ENCODE measurements at places on chromosomes 1 and 21.

- no peak for DNase-seq
Observed at GRCh38 chr1:232164078-232164963, 465.6 kb downstream of the SIPA1L2 start.

- no peak for DNase-seq
Observed at GRCh38 chr1:28443550-28443949, 62.3 kb upstream of the RCC1 start.

- no peak for DNase-seq
Observed at GRCh38 chr21:39647476-39647875, 34.7 kb downstream of the B3GALT5 start.

DNA sequence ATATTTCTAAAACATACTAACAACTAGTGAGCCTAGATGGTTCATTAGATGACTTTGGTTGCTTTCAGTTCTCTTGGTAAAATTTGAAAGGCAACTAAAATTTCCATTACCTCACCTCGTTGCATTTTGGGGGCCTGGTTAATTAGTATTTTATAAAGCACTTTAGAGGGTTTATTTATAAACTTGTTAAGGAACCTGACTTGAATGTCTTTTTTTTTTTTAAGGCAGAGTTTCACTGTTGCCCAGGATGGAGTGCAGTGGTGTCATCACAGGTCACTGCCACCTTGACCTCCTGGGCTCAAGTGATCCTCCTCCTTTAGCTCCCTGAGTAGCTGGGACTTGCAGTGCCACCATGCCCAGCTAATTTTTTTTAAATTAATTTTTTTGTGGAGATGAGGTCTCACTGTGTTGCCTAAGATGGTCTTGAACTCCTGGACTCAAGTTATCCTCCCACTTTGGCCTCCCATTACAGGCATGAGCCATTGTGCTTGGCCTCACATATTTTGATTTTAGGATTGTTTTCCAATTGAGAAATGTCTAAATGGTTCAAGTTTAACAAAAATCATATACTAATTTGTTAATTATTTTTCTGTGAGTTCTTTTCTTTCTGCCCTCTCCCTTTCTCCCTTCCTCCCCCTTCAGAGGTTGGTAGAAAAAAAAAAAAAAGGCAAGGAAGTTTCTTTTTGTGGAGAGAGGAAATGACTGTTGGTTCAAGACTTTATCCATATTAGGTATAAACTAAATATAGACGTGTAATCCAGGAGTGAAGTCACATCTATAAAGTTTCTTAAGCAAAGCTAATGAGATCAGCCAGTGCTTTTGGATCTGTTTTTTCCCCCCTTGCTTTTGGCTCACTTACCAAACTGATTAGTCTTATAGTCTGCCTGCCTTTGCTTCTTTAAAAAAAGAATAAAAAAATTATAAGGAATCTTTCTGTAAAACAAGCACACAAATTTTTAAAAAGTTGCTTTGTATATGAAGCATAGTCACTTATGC lies 24.7 kb downstream of the CLIC4 start:
- DNase-seq, result no peak

DNA sequence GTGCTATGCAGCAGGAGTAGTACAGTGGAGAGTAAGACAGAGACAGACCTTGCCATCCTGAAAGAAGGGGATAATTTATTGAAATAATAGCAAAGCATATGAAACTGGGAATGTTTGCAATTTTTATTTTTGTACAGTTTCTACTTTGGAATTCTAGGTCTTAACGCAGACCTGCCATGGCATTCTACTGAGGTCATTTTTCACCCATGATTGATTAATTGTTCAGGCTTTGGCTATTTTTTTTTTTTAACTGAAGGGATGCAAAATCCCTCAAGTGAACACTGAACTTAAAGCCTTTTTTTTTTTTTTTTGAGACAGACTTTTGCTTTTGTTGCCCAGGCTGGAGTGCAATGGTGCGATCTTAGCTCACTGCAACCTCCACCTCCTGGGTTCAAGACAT lies 27.1 kb downstream of the MTF2 start:
- DNase-seq, result no peak

GRCh38 chr1:185170291-185170848 lies 13.4 kb downstream of the SWT1 start:
- peak; percentile 13 for DNase-seq

- no peak for DNase-seq
Observed at GRCh38 chr1:172723251-172723650, 64.3 kb downstream of the FASLG start.

- no peak for DNase-seq
Observed at GRCh38 chr21:44392185-44392584, 38.8 kb downstream of the TRPM2 start.

DNA sequence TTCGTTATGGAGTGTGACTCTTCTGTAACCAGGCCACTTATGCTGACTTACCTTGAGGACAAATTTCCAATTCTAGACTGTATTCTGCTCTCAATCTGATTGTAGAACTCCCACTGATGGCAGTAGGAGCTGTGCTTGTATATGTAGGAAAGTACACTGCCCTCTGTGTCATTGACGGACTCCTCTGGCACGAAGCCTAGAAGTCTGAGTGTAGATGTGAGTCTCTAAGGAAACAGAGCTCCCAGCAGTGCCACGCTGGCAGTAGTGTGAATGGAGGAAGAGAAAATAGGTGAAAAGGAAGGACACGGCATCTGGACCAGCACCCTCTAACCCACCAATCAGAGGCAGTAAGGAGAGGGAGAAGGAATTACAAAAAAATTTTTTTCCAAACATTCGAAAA lies 130.4 kb upstream of the ADGRL2 start:
- DNase-seq, result no peak

DNA sequence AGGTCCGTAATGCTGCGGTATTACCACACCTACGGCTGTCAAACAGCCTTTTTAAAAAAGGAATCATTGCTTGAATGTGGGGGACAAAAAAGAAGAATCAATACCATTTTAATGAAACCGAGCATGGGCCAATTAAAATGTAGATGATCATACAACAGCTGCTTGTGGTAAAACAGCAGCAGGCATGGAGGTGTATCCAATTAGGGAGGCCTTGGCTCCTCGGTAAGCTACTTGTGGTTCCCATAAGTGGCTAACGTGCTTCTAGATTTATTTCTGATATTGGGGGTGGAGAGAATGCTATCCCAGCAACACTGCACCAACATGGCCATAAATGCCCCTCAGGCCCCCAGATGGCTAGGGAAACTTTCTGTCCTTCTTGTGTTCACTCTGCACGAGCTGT lies 1.8 kb downstream of the PTPN14 start:
- no peak for DNase-seq

DNA sequence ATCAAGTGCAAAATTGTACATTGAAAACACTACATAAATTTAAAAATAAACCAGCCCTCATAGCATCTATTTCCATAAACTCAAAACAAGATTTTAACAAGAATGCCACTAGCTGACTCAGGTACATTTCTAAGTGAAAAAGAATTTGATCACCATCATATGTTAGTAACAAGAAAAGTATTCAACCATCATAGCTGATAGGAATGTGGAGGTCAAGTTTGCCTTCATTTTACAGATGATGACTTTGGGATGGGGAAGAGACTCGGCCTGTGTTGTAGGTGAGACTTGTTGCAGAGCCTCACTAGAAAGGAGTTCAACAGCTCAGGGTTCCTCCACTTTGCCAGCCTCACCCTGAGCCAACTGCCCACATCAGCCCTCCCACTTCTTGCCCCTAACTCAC lies 318.8 kb upstream of the FAM78B start:
- DNase-seq, result no peak

DNA sequence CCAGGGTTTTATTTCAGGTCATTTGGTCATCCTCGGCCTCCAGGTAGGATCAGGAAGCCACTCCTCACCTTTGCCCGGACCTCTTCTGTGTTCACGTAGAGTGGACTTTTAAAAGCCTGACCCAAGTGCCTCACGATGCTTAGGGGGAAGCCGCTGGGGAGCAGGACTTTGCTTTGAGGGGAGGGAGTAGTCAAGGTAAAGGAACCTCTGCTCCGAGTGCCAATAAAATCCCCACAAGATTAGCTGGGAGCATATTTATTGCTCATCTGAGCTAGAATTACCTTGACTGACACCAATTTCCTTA lies 603 bp upstream of the DHRS3 start:
- no peak for DNase-seq

DNA sequence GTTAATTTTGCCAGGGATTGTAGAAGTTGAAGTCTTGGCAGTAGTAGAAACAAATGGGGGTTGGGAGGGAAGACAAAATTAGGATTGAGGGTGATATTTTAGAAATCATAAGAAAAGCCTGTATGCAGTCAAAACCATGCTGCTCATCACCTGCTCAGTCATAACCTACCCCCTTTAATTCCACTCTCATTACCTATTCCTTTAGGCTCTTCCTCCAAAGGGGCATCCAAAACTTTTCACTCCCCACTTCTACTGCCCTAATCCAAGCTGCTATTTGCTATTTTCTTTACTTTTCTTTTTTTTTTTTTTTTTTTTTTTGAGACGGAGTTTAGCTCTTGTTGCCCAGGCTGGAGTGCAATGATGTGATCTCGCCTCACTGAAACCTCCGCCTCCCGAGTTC lies 11.5 kb downstream of the H3-3A start:
- DNase-seq, result no peak

DNA sequence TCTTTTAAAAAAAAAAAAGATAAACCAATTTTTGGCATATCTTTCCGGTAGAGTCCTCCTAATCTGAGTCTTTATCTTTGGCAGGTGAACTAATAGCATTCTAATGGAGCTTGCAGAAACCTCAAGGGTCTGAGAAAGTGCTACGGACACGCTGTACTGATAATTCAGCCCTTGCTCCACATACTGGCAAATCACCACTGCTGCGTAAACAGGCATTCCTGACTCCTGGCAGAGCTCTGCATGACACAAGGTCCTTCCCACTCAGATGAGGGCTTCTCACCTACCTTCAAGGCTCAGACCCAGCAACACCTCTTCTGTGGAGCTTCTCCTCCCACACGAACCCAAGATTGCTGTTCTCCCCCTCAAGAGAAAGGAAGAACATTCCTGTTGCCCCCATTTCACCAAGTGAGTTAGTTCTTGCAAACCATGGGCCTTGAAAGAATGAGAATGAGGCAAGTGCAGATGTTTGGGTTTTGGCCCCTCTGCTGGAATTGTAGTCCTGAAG lies 48.0 kb downstream of the LYST start:
- no peak for DNase-seq

- DNase-seq, result peak; percentile 56
Observed at GRCh38 chr1:6438047-6438525, 13.5 kb downstream of the ESPN start.

DNA sequence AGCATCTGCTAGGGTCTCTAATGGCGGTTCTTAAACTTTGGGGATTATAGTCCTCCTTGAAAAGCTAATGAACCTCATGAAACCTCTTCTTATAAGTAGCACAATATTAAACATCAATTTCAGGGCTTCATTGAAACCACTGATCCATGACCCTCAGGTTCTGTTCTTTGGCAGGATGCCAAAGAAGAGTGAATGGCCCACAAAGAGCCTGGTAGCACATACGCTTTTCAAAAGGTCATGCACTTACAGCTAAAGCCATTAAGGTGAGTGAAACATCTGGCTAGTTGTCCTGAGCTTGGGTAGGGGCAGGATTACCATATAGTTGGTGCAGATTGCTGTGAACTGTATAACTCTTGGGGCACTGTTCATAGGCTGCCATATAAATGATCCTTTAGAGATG lies 42.3 kb downstream of the MDM4 start:
- DNase-seq, result no peak

DNA sequence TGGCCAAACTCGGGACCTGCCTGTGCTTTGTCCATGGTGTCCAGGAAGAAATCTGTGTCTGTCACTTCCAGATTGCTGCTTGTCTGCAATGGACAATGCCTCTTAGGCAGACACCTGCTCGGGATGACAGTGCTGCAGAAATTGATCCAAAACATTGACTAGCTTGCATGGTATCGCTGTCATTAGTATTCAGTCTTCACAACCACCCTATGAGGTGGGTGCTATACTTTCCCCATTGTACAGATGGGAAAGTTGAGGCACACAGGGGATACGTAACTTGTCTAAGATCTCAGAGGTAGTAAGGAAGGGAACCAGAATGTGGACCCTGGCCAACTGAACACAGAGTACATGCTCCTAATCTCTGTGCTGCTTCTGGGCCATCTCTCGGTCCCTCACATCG lies 138.7 kb downstream of the DHRS3 start:
- no peak for DNase-seq

DNA sequence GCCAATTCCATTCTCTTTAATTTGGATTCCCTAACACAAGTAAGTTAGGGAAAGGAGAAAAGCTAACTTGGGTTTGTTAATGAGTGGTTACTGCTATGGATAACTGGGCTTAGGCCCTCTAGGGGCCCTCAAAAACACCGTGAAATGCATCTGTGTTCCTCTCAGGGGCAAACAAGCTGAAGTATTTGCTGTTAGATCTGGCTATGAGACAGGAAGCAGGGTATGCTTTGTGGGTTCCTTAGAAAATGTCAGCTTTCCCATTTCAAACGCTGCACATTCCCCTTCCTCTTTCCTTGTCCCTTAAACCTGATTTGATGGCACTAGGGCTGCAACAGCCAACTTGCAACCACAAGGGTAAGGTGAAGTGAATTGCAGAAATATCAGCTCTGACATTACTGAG lies 5.7 kb upstream of the CAP1 start:
- no peak for DNase-seq

All from activated CD4-positive, alpha-beta T cell treated with anti-CD3 and anti-CD28 coated beads for 1 hour (primary cell).